Stimulated activated CD4-positive, alpha-beta T cell treated with anti-CD3 and anti-CD28 coated beads, Interleukin-12 subunit alpha, Interleukin-12 subunit beta, amount 100 ng/mL, for 24 hours (primary cell): ENCODE measurements at places on chromosomes 12 and 14.

- no peak for DNase-seq
Measured at GRCh38 chr12:28974166-28974565, 174.9 kb upstream of the FAR2 start.

- DNase-seq: peak; percentile 10
Measured at GRCh38 chr14:88791629-88792472, 902 bp downstream of the EML5 start.

- no peak for DNase-seq
Measured at GRCh38 chr14:35883677-35884293, 57.6 kb downstream of the BRMS1L start.

DNA sequence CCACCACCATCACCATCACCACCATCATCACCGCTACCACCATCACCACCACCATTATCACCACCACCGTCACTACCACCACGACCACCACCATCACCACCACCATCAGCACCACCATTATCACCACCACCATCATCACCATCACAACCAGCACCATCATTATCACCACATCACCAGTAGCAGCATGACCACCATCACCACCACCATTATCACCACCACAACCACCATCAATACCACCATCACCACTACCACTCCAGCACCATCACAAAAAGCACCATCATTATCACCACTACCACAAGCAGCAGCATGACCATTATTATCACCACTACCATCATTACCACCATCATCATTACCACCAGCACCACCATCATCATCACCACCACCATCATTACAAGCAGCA is 62.1 kb downstream of the MVK start:
- no peak for DNase-seq

GRCh38 chr14:79356040-79356439 is 855.3 kb downstream of the DIO2 start:
- no peak for DNase-seq

- peak; percentile 61 for DNase-seq
Measured at GRCh38 chr14:106657460-106657859, 1131.1 kb downstream of the TMEM121 start.

GRCh38 chr12:88643685-88644084 is 63.4 kb upstream of the KITLG start:
- DNase-seq: no peak

- DNase-seq: no peak
Measured at GRCh38 chr14:69632593-69633151, 21.3 kb downstream of the SUSD6 start.

DNA sequence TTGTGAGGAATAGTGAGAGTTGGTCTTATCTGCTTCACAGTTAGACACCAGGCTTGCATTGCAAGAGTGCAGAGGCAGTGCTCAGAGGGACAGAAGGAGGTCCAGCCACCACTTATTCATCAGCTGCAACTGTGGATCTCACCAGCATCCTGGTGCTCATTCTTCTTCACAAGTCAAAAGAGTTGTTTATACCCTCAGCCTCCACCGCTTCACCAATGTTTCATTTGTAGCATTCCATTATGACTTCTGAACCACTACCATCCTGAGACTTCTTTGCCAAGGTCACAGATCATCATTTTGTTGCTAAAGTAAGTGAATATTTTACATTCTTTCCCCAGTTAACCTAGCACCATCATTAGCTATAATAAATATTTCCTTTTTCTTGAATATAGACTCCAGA is 230.5 kb upstream of the KITLG start:
- DNase-seq: no peak

DNA sequence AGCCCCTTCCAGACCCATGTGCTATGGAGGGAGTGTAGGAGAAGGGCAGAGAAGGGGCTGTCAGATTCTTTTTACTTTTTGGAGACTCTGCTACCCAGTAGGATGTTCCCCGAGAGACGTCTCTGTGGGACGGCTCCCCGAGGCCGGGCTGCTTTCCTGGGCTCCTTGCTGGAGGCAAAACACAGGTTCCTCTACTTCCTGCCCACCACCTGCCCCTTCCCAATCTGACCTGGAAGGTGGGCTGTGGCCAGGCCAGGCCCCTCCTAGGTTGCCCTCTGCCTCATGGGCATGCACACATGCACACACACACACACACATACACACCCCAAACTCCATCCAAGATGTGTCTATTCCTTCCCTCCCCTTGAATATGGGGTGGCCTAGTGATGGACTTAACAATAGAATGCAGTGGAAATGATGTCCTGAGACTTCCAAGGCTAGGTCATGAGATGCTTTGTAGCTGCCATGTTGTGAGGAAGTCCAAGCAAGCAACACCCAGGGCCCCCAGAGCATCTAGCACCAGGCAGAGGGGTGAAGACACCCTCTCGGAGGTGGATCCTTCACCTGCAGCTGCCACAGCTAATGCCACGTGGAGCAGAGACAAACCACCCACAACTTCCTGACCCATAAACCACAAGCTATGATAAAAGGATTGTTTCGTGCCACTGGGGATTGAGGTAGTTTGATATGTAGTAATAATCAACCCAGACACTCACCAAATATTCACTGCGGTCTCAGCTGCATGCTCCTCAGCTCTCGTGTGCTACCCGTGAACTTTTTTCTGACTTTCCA is 1.6 kb upstream of the ASB2 start:
- peak; percentile 60 for DNase-seq

GRCh38 chr12:96414637-96415036 is 14.4 kb upstream of the CDK17 start:
- no peak for DNase-seq

- DNase-seq: no peak
Measured at GRCh38 chr12:69096669-69097335, 142.6 kb upstream of the CPSF6 start.

DNA sequence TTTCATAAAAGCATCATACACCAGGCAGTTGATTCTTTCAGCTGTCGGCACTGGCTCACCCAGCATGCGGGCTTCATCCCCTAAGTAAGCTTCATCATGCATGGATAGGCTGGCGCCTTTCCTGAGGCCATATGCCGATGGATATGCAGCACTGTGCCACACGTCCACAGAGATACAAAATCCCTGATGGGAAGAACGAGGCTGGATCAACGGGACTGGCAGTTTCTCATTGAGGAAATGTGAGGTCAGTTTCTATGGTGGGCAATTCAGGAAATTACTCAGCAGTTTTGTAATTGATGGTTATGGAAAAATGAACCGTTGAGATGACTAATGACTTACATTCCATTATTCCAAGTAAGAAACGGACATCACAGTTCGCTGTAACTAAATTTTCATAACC is 453.8 kb downstream of the TMEM121 start:
- DNase-seq: no peak

DNA sequence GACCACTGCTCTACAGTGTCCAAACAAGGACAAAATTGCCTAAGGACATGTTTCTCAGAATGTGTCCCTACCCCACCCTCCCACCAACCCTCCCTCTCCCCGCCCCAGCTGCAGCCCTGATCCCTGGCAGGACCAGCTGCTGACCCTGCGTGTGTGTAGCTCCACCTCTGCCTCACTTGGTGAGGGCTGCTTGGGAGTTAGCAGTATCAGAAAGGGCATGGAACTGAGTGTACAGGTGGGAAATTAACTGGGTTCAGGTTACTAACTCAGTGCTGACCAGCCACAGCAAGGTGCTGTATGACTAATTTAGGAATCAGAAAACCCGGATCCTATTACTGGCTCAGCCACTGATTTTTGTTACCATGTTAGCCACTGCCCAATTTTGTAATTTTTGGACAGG is 11.3 kb upstream of the PLEKHD1 start:
- no peak for DNase-seq

DNA sequence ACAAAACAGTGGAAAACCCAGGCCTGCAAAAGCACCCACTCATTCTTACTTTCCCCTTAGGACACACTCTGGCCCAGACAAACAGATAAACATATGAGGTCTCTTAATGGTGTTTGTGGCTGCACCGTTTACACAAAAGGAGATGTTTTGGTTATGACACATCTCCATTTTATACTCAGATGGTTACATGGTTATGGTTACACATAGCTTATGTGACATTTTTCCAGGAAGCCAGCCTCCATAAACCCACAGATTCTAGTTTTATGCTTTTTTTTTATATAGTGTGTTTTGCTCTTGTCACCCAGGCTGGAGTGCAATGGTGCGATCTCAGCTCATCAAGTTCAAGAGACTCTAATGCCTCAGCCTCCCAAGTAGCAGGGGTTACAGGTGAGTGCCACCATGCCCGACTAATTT is 3.5 kb upstream of the KLRD1 start:
- DNase-seq: peak; percentile 23

- no peak for DNase-seq
Measured at GRCh38 chr14:50947446-50947845, 3.2 kb upstream of the PYGL start.

- no peak for DNase-seq
Measured at GRCh38 chr12:106101803-106102202, 37.0 kb downstream of the NUAK1 start.

- DNase-seq: no peak
Measured at GRCh38 chr14:67622675-67623074, 3.0 kb downstream of the ARG2 start.

GRCh38 chr12:50052964-50053363 is 4.4 kb upstream of the ASIC1 start:
- DNase-seq: no peak

GRCh38 chr14:104228716-104229533 is 90.5 kb downstream of the KIF26A start:
- no peak for DNase-seq

DNA sequence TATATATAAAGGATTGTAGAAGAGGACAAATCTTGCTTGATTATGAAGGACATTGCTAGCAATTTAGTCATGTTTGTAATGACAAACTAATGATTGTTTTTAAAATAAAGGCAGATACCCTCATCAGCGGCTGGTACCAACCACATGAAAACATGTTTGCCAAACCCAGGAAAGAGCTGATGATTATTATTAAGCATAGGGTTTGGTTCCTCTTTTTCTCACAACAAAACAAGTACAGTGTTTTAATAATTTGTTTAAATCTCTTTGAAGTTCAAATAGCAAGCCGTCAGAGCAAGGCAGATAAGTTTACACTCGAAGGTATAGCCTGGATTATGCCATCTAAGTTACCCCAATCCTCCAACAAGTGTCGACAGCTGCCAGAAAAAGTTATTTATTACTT is 5.3 kb upstream of the SINHCAF start:
- no peak for DNase-seq

GRCh38 chr12:7113389-7113871 is 4.4 kb upstream of the C1RL start:
- DNase-seq: no peak
